ENCODE measurements at places on chromosomes 11 and 22.
A peak's percentile ranks its signal among the peaks of the same experiment; 100 is the strongest.

DNA sequence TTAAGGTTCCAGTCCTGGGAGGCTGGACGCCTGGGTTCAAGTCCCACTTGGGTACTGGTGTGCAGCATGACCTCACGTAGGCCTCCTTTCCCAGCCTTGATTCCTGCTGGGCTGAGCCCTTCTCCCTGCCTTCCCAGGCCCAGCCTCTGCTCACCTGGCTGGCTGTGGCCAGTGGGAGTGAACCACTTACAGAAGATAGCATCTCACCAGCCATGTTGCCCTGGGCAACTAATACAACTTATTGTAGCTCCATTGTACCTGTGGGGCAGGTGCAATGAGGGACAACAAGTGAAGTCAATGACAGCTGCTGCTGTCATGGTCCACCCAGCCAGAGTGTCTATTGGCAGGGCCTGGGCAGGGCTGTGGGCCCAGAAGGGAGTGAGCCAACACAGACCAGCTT is 48.4 kb upstream of the MPEG1 start:
- H3K4me3 ChIP-seq: no peak overlapping the region
- H3K27ac ChIP-seq: no peak overlapping the region
- no peaks in the 10 kb centered on the region for H3K4me1 ChIP-seq
- DNase-seq: no peak
- no peaks in the 10 kb centered on the region for H3K27me3 ChIP-seq
- H3K36me3 ChIP-seq: no peaks in the 10 kb centered on the region

DNA sequence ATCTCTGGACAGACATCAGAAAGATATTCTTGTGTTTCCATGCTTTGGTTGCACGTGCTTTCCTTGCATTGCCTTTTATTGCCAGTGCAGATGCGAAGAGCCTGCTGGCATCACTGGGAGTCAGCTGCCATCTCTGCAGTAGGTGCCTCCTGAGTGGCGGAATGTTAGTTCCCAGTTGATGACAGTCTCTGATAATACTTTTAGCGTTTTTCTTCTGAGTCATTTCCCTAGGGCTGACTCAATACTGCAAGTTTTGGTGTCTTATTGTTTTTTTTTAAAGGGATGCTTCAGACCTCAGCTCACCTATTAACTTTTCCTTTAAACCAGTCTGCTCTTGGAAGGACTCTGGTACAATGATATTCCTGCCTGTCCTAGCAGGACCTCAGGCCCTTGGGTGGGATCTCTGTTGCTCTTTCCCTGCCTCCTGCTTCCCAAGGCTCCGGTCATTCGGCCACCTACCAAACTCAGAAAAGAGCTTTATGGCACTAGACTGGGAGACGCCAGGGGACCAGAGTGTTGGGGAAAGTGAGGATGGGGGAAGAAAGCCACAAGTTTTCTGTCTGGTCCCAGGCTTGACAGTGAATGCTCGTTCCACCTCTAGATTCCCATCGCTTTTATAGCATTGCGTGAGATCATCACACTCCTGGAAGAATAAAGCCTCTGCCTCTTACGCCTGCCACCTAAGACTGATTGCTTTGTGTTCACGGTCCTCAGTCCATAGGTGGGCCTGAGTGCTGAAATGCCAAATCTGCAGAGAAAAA is 308.7 kb downstream of the DDX10 start:
- no peaks in the 10 kb centered on the region for H3K27me3 ChIP-seq
- no peaks in the 10 kb centered on the region for H3K4me1 ChIP-seq
- H3K27ac ChIP-seq: no peak overlapping the region
- no peak for DNase-seq
- no peak overlapping the region for H3K4me3 ChIP-seq

DNA sequence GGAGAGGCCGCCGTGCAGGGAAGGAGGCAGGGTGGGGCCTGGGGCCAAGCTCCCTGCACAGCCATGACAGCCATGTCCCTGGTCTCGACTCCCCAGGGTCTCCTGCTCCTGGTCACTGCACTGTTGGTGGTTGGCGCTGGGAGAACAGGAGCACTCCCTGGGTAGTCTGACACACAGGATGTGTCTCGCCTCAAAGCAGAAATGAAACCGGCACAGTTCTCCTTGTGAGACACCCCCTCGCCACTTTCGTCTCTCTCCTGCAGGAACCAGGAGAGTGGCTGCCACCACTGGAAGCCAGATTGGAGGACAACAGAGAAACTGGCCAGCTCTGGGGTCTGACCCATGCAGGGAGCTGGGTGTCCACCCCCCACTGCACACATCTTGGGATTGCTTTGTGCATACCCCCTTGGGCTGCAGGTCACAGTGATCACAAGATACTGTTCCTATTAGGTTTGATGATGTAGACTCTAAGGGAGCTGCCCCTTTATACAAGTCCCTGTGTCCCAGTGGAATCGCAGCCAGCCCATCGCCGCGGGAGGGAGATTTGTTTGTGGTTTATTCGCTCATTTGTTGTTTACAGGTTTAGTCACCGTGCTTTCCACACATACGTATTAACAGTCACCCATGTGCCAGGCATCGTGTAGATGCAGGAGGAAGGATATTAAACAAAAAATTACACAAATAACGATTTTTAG is 27.0 kb upstream of the YWHAH start:
- H3K36me3 ChIP-seq: no peaks in the 10 kb centered on the region
- H3K4me1 ChIP-seq: no peaks in the 10 kb centered on the region
- H3K4me3 ChIP-seq: no peak overlapping the region
- H3K27ac ChIP-seq: peak overlapping the region; percentile 37

GRCh38 chr11:109745996-109746625 is 324.1 kb downstream of the C11orf87 start:
- no peak for DNase-seq
- no peaks in the 10 kb centered on the region for H3K27me3 ChIP-seq
- no peaks in the 10 kb centered on the region for H3K36me3 ChIP-seq
- no peak overlapping the region for H3K27ac ChIP-seq

GRCh38 chr22:44676441-44677352 is 25.3 kb upstream of the PRR5 start:
- H3K36me3 ChIP-seq: no peaks in the 10 kb centered on the region
- no peak overlapping the region for H3K4me3 ChIP-seq
- DNase-seq: no peak
- H3K27me3 ChIP-seq: peaks cover 62% of the 10 kb centered on the region

DNA sequence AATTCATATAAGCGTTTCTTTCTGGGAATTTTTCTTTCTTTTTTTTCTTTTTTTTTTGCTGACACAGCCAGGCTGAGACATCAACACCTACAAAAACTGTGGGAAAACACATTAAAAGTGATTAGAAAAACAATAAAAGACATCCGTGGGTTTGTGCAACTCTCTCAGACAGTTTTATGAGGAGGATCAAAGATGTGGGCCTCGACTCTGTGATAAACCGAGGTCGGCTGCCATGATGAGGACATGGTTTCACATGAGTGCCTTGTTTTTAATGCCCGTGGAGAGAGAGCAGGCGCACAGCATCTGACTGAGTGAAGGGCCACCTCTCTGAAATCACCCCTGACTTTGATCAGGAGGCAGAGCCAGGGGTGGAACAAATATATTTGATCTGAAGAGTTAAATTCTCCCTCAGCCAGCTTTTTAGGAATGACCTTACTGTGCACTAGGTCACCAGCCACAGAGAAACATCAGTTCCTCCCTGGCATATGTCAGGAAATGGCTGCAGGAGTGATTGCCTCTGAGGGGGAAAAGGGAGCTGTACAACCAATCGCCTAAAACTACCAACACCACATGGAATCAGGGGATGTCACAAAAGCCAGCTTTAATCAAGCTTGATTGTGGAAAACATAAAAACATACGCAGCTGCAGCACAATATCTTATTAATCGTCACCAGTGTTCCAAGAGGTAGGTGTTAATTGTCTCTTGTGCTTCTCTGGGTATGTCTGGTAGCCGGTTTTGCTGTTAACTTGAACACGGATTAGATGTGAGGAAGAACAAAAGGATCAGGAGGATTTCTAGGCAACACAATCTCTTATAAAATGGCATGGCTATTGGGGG is 164.7 kb downstream of the MAML2 start:
- no peak for DNase-seq
- no peaks in the 10 kb centered on the region for H3K27me3 ChIP-seq
- H3K27ac ChIP-seq: no peak overlapping the region
- H3K4me3 ChIP-seq: no peak overlapping the region
- no peaks in the 10 kb centered on the region for H3K36me3 ChIP-seq

GRCh38 chr11:102647430-102647829 is 22.3 kb upstream of the MMP20 start:
- no peak overlapping the region for H3K4me3 ChIP-seq
- H3K27ac ChIP-seq: no peak overlapping the region
- H3K36me3 ChIP-seq: no peaks in the 10 kb centered on the region
- no peak for DNase-seq
- H3K4me1 ChIP-seq: no peaks in the 10 kb centered on the region
- H3K27me3 ChIP-seq: no peaks in the 10 kb centered on the region

All from left lung (tissue), 14 donors.